ENCODE measurements at places on chromosomes 16 and 17.

DNA sequence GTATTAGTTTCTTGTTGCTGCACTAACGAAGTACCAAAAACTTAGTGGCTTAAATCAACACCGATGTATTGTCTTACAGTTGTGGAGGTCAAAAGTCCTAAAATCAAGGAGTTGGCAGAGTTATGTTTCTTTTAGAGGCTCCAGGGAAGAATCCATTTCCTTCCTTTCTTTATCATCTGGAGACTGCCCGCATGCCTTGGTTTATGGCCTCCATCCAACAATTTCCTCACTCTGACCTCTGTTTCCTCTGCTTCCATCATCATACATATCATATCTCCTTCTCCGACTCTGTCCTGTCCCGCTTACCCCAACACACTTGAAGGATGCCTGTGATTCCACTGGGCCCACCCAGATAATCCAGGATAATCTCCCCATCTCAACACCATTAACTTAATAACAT is 627.8 kb downstream of the KCNJ2 start:
- no peak for DNase-seq

GRCh38 chr17:81252326-81252986 is 13.3 kb downstream of the NDUFAF8 start:
- no peak for DNase-seq

- no peak for DNase-seq
These were observed 91.3 kb downstream of the TBC1D16 start for GRCh38 chr17:79944251-79944812.

GRCh38 chr16:84909476-84910085 is 89.8 kb downstream of the CRISPLD2 start:
- no peak for DNase-seq

- DNase-seq = no peak
These were observed 63.7 kb downstream of the SIAH1 start for GRCh38 chr16:48321317-48322036.

GRCh38 chr17:10031127-10031526 is 126.1 kb upstream of the RCVRN start:
- DNase-seq = no peak

- DNase-seq = no peak
These were observed 11.2 kb upstream of the HNF1B start for GRCh38 chr17:37756051-37756450.

DNA sequence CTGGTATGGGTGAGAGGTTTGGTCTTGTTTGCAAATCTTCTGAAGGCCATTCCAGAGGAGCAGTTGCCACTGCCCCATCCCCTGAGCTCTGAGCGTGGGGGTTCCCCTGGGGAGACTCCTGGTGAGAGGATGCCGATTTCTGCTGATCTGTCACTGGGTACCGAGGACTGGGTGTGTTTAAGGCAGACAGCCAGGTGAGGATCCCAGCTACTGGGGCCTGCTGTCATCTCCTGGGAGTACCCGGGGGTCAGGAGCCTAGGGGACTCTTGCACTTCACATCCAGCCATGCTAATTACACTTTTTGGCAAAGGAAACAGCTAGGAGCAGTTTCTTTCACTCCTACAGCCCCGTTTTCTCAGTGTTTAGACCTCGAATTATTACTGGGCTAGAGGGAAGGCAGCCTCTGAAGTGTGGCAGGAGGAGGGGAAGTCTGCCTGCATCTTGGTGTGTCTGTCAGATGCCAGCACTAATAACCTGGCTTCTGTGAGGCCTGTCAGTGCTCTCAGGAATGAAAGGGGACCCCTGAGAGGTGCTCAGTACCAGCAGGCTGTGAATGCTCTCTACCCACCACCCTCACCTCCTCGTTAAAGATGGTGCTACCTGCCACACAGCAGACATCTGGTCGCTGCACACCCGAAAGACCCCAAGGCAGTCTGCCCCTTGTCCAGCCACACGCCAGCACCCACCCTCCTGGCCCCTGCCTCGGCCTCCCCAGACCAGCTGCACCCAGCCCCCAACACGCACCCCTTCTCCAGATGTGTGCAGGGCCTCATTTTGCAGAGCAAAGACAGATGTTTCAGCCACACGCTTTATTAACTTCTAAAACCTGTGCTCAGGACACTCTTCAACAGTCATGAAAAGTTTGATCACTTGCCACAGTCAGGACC is 43.2 kb downstream of the SNX20 start:
- no peak for DNase-seq

- no peak for DNase-seq
These were observed 39.9 kb downstream of the XPO6 start for GRCh38 chr16:28171816-28172215.

DNA sequence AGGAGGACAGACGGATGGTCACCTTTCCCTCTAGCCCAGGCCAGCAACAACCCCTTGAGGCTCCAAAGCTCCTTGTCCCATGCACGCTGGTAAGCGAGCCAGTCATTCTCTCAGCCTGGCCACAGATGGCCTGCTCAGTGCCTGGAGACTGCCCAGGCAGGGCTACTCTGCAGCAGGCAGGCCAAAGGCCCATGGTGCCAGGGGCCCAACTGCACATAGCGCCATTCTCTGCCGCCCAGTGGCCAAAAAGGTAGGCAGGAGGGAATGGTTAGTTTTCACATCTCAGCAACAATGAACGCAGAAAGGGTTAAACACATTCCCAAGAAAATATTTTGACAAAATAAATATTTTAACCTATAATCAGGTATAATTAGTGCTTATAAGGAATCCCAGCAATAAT is 7.7 kb upstream of the SREBF1 start:
- DNase-seq = no peak

- no peak for DNase-seq
These were observed 7.8 kb upstream of the ASGR2 start for GRCh38 chr17:7122381-7122780.

DNA sequence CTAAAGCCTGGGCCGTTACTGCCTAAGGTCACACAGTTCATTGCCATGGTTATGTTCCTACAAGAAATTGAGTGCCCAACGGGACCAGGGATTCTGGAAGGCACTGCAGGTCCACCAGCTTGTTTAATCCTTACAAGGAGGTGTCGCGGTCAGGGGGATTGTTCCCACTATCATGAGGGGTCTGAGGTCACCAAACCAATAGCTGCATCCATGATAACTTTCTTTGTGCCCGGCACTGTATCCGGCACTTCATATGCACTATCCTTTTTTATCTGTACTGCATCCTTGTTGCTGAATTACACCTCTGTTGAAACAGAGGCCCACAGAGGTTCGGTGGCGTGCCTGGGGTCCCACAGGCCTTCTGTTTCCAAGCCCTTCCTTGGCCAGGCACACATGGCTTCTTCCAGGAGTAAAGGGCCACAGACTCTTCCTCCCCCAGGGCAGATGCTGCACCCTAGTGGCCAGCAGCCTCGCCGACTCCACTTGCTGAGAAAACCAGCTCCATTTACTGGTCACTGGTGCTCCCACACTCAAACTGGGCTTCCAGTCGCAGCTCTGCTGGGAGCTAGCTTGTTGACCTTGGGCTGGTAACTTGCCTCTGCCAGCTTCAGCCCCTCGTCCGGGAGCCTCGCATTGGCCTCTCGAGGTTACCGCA is 82.0 kb upstream of the PLCG2 start:
- DNase-seq = no peak

DNA sequence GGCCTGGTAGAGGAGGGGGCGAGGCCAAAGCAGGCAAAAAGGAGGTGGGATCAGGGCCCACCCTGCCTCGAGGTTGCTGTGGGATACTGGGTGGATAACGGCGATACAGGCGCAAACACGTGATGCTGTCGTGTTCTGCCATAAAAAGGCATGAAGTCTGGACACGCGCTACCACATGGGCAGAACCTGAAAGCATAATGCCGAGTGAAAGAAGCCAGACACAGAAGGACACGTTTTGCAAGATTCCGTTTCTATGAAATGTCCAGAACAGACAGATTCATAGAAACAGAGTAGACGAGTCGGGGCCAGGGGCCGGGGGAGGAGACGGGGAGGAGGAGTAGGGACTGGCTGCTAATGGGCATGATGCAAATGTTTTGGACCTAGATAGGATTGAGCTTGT is 43.5 kb downstream of the ZDHHC7 start:
- DNase-seq = no peak

- DNase-seq = no peak
These were observed 8.0 kb upstream of the XYLT2 start for GRCh38 chr17:50337956-50338355.

- no peak for DNase-seq
These were observed 22.3 kb downstream of the NPTX1 start for GRCh38 chr17:80453998-80454556.

DNA sequence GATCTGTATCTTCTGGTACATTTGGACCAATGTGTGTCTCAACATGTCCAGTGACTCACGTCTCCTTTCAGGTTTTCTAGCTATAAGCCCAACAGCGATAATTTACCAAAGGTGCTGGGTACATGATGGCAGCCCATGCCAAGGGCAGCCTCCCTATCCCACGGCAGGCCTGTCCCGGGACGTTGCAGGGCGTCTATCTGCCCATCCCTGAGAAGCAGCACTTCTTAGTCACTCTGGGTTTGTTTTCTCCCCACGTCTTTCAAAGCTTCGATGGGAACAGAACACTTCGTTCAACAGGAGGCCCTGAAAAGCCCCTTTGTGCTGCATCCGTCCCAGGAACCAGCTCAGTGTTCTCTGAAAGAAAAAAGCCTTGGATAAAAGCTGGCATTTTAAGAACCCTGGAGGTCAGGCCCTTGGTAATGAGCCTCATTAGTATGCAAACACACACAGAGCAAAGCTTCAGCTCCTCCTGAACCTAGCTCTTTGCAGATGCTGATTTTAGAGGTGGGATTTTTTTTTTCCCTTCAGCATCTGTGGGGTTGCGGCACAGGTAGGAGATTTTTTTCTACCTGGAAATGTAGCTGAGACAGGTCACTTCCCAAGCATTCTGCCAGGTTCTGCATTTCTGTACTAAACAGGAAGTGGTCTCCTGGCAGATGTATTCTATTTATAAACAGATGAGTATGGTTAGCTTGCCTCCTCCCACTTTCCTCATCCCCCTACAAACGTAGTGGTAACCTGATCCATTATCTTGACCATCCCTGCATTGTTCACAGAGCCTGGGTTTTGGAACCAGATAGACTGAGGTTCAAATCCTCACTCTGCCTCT is 17.5 kb upstream of the MT4 start:
- no peak for DNase-seq

DNA sequence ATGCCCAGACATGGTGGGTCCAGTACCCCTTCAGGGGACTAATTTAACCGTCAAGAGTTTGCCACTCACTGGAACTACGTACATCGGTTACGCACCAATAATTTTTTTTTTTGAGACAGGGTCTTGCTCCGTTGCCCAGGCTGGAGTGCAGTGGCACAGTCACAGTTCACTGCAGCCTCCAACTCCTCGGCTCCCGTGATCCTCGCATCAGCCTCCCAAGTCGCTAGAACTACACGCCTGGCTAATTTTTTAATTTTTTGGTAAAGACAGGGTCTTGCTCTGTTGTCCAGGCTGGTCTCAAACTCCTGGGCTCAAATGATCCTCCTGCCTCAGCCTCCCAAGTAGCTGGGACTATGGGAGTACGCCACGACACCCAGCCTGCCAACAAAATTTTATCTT is 15.6 kb downstream of the RPH3AL start:
- DNase-seq = no peak

DNA sequence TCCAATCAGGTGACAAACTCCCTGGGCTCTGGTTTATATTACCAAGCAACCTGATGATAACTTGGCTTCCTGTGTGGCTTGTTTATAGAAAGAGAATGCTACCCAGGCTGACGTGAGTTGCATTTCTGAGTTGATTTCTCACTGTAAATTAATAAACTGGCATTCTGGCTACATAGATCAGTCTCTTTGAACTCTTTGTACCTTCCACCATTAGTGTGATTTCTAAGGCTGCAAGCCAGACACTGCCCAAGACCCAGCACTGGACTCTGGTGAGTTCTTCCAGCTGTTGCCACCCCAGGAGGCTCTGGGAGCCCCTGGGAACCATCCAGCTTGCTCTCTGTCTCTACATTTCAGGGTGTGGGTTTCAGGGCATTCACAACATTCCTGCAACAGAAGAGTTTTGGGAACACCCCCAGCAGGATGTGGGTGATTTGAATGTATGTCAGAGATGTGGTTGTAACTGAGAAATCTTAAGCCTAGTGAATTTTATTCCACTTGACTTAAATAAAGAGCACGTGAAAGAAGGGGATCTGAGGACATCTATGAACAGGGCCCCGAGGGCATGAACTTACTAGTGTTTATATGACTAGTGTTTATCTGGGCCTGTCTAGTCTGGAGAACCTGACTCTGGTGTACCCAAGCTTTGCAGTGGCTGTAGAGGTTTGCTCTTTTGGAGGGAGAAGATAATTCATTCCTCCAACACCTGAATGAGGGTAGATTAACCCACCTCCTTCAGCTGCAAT is 30.3 kb upstream of the LRRC37A start:
- no peak for DNase-seq

GRCh38 chr17:14704121-14704520 is 403.2 kb downstream of the HS3ST3B1 start:
- no peak for DNase-seq

GRCh38 chr17:77875051-77875780 is 83.3 kb upstream of the TNRC6C start:
- no peak for DNase-seq

DNA sequence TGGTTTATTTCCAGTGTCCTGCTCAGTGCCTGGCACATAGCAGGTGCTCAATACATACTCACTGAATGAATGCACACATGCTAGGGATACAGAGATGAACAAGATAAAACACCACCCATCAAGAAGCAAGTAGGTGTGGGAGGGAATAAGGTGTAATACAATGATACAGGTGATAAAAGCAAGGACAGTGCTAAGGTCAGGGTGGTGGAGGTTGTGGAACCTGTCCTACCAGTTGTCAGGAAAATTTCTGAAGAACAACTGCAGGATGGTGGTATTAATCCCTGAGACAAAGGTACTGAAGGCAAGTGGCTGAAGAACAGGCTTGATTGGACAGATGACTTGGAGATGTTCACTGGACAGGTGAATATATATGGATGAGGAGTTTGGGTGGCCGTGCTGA is 1.8 kb downstream of the KNOP1 start:
- DNase-seq = no peak

DNA sequence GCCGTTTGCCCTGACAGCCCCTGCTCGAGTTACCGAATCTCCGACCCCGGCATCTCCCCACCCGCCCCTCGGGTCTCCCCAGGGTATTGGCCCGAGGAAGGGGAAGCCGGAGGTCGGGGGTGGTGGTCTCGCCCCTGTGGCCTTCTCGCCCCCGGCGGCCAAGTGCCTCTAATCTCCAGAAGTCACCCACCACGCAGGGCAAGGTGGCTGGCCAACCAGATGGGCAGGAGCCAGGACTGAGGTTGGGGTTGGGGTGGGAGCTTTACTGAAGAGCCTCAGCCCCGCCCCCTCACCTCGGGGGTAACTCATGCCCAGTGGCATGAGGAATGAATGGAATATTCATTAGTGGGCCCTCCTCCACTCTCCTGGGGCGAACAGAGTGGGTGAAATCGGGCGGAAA is 637 bp downstream of the DHRS11 start:
- no peak for DNase-seq

- DNase-seq = no peak
These were observed 18.1 kb downstream of the MMP15 start for GRCh38 chr16:58043571-58044155.

DNA sequence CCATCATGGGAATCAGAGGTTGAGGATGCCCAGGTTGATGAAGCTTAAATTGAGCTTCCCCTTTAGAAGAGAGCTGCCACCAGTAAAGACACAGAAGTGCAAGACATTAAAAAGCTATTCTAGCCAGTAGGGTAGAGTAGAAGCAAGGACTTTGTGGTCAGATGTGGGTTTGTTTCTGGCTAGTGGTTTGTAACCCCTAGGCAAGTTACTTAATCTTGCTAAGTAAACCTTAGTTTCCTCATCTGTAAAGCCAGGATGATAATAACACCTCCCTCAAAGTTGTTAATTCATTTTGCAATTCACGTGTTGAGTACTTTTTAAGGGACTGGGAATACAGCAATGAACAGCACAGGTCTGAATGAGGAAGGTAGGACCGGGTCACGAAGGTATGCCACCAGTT is 3.6 kb downstream of the SNTB2 start:
- no peak for DNase-seq

All from cerebellar nuclear complex (tissue), 1 donor.